Gastroesophageal sphincter (tissue), 4 donors: ENCODE measurements at places on chromosomes 5 and 9. TPM values are rescaled to one million over a fixed set of nuclear protein-coding genes. Genes with fewer than 3 reads are reported as not detected.

DNA sequence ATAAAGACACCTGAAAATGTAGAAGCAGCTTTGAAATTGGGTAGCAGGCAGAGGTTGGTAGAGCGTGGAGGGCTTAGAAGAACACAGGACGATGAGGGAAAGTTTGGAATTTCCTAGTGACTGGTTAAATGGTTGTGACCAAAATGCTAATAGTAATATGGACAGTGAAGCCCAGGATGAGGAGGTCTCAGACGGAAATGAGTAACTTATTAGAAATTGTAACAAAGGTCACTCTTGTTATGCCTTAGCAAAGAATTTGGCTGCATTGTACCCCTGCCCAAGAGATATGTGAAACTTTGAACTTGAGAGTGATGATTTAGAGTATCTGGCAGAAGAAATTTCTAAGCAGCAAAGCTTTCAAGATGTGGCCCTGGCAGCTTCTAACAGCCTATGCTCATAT lies 382.5 kb downstream of the KCNN2 start:
- no peak for ATAC-seq

- peak; percentile 74 for ATAC-seq
Measured at GRCh38 chr5:38556088-38556598, 303 bp downstream of the LIFR start.

The CCL28 gene
- total RNA-seq, result 8.6 TPM

The NIPAL4 gene
- 1.2 TPM for total RNA-seq

DNA sequence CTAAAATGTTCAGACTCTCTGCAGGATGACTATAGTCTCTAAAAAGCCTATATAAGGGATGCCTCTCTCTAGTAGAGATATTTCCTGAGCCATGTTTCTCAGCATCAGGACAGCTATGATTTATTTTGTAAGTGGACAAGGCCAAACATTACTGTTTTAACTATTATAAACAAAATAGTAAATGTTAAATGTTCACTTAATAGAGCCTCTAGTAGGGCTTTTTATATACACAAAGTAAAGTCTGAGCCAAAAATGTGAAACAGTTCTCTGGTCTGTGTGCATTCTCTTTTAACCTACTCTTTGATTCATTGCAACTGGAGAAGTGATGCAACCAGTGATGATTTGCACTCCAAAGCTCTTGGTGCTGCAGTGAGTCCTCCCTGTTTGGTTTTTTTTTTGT lies 220.5 kb downstream of the GDNF start:
- ATAC-seq, result no peak

DNA sequence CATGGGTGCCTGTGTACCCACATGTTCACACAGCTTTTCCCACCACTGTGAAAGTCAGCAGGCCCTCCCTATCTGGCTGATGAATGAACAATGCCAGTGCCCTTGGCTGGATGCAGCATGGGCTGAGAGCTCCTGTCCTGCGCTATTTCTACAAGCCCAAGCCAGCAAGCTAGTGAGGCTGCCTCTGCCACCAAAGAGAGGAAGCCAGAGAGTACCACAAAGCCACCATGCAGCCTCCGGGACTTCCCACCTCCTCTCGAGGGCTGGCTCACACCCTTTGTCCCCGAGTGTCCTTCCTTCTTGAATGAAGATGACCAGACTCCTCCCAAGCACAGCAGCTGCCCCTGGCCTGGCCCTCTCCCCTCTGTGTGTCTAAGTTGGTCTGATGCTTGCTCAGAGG lies 76.5 kb downstream of the SH3PXD2B start:
- ATAC-seq, result no peak

The KLF9 gene
- 167 TPM for total RNA-seq

The PCDHGA10 gene
- total RNA-seq, result 4.1 TPM

The IFT74 gene
- 18.2 TPM for total RNA-seq

The IL33 gene
- total RNA-seq, result 76.6 TPM

The GPRIN1 gene
- 0.54 TPM for total RNA-seq

GRCh38 chr5:37717613-37718431 lies 122.0 kb downstream of the GDNF start:
- no peak for ATAC-seq

The BAAT gene
- not detected for total RNA-seq

DNA sequence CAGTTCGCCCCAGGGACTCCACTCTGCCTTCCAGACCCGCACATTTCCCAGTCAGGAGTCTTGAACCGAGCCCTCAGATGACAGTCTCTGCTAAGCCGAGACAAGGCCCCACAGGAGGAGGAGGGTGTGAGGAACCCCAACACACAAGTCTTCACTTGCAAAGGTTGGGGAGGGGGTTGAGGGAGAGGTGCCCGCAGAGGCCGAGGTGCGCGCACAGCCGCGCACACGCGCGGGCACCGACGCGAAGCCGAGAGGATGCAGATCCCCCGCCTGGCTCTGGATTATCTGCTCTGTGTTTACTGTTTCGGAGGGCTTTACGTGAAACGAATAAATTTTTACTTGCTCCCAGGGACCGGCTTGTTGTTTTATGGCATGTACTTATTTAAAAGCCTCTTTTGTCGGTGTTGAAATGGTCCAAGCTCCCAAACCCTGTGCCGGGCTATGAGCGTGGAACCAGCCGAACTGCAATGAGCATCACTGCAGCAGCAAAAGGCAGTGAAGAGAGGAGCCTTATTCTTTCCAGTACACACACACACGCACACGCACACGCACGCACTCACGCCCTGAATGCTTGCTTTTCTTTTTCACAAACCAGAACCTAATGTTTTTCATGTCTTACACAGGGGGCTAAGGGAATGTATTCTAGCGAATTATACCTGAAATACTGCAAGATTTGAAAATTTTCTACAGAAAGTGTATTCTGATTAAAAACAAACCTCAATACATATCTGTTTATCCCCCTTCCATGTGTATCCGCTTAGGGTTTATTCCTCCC lies 297.7 kb downstream of the PARP8 start:
- ATAC-seq, result no peak

DNA sequence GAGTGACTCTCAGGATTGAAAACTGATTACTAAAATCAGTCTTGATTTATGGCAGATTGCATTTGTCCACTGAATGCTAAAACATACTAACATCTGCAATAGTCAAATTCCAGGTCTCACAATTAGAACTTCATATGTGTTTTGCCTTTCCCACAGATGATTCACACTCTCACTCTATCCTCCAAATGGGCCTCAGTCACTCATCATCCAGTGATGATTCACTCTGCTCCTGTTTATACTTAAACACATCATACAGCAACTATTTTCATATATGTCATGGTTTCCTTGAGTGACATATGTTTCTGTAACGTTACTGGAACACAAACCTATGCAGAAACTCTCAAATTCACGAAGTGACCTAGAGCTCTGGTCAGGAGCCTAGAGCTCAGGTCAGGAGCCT lies 512.9 kb downstream of the HINT1 start:
- ATAC-seq, result no peak

DNA sequence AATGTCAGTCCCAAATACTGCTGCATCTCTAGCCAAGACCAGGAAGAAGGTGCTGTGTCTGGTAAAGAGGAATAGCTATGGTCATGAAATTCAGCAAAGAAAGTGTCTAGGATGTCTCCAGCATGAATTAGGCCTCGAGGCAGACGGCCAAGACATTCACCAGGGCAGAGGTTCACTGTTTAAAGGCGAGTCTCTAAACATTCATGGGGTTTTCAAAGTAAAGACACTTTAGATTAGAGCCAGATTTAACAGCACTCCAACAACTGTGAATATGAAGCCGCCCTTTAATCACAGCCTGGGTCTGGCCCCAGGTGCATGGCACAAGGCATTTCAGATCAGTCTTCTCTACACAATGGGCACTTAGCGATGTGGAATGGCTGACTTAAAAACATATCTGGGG lies 95.0 kb downstream of the ANKH start:
- ATAC-seq, result no peak

DNA sequence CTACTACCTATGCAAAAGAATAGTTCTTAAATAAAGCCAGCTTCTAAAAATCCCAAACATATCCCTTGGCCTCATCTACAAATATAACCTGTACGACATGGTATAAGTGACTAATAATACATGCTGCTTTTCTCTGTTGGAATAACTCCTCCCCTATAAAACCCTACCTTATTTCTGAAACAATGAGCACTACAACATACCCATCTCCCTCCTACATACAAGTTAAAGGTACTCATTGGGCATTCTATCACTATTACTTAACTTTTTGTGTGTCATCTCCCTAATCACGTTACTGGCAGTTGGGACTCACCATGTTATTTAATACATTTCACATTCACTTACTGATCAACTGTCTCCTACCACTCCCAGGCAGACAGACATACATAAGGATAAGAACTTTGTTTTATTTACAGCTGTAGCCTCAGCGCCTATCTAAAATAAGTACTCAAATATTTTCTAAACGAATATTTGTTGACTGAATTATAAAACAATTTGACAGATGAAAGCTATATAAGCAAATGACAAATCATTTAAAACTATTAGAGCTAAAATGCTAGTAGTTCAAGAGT lies 4.1 kb downstream of the CLK4 start:
- no peak for ATAC-seq

GRCh38 chr9:26520141-26520540 lies 372.5 kb downstream of the CAAP1 start:
- ATAC-seq, result no peak

GRCh38 chr5:167783145-167783817 lies 508.2 kb upstream of the WWC1 start:
- no peak for ATAC-seq

The NPR3 gene
- 1.6 TPM for total RNA-seq

The PCDHGB6 gene
- 5.9 TPM for total RNA-seq

DNA sequence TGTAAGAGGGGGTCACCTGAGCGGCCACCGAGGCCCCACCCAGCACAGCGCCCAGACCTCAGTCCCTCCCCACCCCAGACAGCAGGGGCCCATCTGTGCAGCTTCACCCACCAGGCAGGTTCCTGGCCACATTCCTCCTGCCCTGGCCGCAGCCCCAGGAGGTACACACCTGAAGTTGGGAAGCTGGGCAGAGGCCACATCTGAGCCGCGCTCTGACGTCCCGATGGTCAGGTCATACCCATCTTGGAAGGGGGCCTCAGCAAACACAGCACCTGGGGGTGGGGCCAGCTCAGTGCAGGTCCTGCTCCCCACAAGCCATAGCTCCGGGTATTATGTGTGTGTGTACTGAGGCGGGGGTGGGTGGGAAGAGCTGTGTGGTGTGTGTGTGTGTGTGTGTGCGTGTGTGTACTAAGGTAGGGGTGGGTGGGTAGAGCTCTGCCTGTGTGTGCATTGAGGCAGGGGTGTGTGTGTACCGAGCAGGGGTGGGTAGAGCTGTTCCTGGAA lies 5.6 kb downstream of the SPOUT1 start:
- ATAC-seq, result no peak

The OTP gene
- not detected for total RNA-seq

DNA sequence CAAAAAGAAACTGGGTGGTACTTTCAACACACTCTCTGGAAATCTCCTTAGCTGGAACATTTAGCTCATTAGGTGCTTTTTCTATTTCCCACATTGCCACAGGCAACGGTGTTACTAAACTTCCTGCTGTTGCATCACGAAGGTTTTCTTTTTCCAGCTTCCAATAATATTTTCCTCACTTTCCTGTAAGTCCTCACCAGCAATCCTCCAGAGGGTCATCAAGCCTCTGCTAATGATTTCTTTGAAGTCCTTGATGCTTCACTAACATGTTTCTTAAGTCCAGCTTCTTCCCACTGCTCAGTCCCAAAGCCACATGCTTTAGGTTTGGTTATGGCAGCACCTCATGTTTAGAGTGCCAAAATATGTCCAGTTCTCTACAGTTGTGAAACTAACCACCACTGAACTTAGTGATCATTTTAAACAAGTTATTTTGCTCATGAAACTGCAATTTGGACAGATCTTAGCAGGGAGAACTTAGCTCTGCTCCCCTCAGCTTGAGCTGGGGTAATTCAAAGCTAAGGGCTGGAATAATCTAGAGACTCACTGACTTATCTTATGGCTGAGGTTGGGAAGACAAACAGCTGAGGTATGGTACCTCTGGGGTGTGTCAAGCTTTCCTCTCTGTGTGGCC lies 39.9 kb upstream of the RETREG1 start:
- ATAC-seq, result peak; percentile 72

GRCh38 chr5:88660947-88661805 lies 221.8 kb downstream of the MEF2C start:
- peak; percentile 79 for ATAC-seq

DNA sequence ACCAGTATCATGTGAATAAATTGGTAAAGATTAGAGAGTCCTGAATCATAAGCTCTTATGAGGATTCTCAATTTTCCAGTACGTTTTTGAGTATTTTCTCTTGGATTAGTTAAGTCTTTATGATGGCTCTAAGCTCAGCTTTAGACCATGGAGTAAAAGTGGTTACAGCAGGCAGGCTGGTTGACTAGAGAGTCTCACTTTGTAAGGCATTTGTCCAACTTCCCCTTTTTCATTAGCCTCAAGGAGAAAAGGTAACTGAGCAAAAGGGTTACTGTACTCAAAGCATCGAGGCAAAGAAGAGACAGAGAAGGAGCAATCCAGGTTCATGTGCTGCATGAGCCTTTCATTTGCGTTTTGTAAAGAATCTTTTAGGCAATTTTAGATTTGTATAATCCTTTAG lies 8.5 kb downstream of the NOP16 start:
- no peak for ATAC-seq

The BRD8 gene
- 33.7 TPM for total RNA-seq

DNA sequence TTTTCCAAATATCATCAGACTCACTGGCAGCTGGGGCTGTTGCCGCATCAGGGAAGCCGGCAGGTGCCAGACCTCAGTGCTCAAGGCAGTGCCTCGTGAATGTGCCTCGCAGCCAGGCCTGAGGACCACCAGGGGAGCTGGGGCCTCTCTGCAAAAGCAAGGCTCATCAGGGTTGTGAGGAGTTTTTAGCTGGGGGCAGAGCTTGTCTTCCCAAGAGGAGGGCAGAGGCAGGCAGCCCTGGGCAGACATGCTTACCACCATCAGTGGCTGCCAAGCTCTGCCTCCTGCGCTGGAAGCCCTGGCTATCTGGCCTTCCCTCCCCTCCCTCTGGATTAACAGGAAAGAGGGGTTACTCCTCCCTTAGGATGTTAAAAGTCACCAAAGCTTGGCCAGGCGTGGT lies 8.8 kb upstream of the TBC1D9B start:
- ATAC-seq, result no peak

- no peak for ATAC-seq
Measured at GRCh38 chr5:131684595-131684994, 49.6 kb upstream of the RAPGEF6 start.

GRCh38 chr5:142082182-142082781 lies 26.3 kb upstream of the NDFIP1 start:
- no peak for ATAC-seq

DNA sequence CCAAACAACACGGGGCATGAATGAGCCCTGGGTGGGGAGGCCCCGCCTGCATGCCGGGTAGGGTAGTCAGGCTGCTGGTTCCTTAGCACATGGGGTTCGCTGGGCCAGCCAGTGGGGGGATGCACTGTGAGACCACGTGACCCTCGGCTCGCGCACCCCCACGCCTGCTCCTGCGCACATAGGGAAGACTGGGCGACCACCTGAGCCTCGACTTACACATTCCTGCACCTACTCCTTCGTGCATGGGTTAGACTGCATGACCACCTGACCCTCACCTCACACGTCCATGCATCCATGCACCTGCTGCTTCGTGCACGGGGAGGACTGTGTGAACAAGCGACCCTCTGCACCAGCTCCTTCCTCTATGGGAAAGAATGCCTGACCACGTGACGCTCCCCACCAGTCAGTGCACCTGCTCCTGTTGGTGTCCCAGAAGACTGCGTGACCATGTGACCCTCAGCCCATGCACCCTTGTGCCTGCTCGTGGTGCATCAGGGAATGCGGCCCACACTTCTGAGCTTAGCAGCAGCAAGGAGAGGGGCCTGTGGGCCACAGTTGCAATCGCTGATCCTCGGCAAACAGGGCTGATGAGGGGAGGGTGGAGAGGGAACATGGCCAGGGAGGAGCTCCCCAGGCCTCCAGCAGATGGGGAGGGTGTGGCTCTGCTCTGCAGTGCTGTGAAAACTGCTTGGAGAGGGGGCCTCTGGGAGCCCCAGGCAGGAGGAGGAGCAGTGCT lies 18.1 kb downstream of the LPCAT1 start:
- ATAC-seq, result no peak
